ENCODE measurements at places on chromosomes 5 and 9. TPM values are rescaled to one million over a fixed set of nuclear protein-coding genes. Genes with fewer than 3 reads are reported as not detected.

LMNB1 gene
- 53.6 TPM for total RNA-seq

GRCh38 chr5:81265101-81265500 lies 32.0 kb downstream of the CKMT2 start:
- H3K27me3 ChIP-seq, result no peaks in the 10 kb centered on the region
- no peaks in the 10 kb centered on the region for H3K36me3 ChIP-seq
- peak; percentile 66 for DNase-seq
- no peak overlapping the region for H3K27ac ChIP-seq
- no peak overlapping the region for H3K4me3 ChIP-seq
- H3K4me1 ChIP-seq, result peaks cover 8% of the 10 kb centered on the region

OTP gene
- total RNA-seq, result not detected

OMD gene
- total RNA-seq, result not detected

- H3K27ac ChIP-seq, result peak overlapping the region; percentile 27
- peak; percentile 99 for DNase-seq
- H3K4me3 ChIP-seq, result no peak overlapping the region
- H3K36me3 ChIP-seq, result no peaks in the 10 kb centered on the region
- 0 out of 2 replicates have a peak, but pooled peaks cover 2% of the 10 kb centered on the region for H3K27me3 ChIP-seq
Observed at GRCh38 chr5:133240425-133241091, 188.7 kb downstream of the HSPA4 start.

GRCh38 chr5:44987026-44987425 lies 178.3 kb downstream of the MRPS30 start:
- H3K27ac ChIP-seq, result no peak overlapping the region
- no peaks in the 10 kb centered on the region for H3K27me3 ChIP-seq
- H3K4me1 ChIP-seq, result no peaks in the 10 kb centered on the region
- no peak overlapping the region for H3K4me3 ChIP-seq

GRCh38 chr9:108002371-108002956 lies 512.9 kb upstream of the KLF4 start:
- H3K4me3 ChIP-seq, result no peak overlapping the region
- H3K36me3 ChIP-seq, result no peaks in the 10 kb centered on the region
- peak; percentile 66 for DNase-seq
- peaks cover 3% of the 10 kb centered on the region for H3K27me3 ChIP-seq

GRCh38 chr5:10364186-10364689 lies 10.7 kb downstream of the MARCHF6 start:
- no peak overlapping the region for H3K4me3 ChIP-seq
- H3K36me3 ChIP-seq, result peaks cover 3% of the 10 kb centered on the region
- H3K27me3 ChIP-seq, result no peaks in the 10 kb centered on the region
- peaks cover 8% of the 10 kb centered on the region for H3K4me1 ChIP-seq

DNA sequence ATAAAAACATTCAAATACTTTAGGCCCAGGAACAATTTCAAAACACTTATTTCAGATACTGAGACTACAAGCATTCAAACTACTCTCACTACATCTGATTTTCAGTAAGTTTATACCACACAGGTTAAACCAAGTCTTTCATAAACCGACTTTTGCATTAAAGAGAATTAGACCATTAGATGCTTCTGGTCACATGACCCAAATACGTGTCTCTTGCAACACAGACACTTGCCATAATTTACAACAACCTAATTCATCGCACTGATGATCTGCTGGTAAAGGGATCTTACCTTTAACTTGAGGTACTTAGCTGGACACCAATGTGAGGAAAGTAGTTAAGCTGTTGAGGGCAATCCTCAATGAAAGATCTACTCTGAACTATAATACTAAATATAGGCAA lies 3.2 kb downstream of the HNRNPH1 start:
- peaks cover 51% of the 10 kb centered on the region for H3K36me3 ChIP-seq
- H3K27ac ChIP-seq, result no peak overlapping the region

DNA sequence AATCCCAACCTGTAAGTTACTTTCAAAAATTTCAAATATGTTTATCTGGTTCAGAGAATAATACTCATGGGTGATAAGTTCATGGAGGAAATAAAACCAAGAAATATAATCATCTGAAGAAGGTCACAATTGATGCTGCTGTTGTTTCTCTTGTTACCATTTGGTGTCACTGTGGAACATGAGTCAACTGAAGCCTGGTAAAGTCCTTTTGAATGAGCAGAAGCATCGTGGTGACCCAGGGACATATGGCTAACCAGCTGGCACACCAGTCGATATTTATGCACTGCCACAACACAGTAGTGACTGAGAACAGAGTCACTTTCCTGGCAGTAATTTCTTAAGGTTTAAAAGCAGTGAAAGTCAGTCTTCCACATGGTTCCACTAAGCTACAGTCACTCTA lies 612.9 kb upstream of the TLE4 start:
- DNase-seq, result no peak
- H3K4me3 ChIP-seq, result no peak overlapping the region
- H3K36me3 ChIP-seq, result no peaks in the 10 kb centered on the region
- H3K27ac ChIP-seq, result no peak overlapping the region

- no peak overlapping the region for H3K4me3 ChIP-seq
- no peaks in the 10 kb centered on the region for H3K36me3 ChIP-seq
- H3K27ac ChIP-seq, result no peak overlapping the region
- H3K27me3 ChIP-seq, result no peaks in the 10 kb centered on the region
Observed at GRCh38 chr9:615756-616155, 225.7 kb upstream of the DMRT1 start.

FCN1 gene
- not detected for total RNA-seq

GRCh38 chr5:126020770-126021169 lies 402.4 kb upstream of the GRAMD2B start:
- DNase-seq, result no peak
- H3K36me3 ChIP-seq, result no peaks in the 10 kb centered on the region
- no peaks in the 10 kb centered on the region for H3K4me1 ChIP-seq
- no peaks in the 10 kb centered on the region for H3K27me3 ChIP-seq

DNA sequence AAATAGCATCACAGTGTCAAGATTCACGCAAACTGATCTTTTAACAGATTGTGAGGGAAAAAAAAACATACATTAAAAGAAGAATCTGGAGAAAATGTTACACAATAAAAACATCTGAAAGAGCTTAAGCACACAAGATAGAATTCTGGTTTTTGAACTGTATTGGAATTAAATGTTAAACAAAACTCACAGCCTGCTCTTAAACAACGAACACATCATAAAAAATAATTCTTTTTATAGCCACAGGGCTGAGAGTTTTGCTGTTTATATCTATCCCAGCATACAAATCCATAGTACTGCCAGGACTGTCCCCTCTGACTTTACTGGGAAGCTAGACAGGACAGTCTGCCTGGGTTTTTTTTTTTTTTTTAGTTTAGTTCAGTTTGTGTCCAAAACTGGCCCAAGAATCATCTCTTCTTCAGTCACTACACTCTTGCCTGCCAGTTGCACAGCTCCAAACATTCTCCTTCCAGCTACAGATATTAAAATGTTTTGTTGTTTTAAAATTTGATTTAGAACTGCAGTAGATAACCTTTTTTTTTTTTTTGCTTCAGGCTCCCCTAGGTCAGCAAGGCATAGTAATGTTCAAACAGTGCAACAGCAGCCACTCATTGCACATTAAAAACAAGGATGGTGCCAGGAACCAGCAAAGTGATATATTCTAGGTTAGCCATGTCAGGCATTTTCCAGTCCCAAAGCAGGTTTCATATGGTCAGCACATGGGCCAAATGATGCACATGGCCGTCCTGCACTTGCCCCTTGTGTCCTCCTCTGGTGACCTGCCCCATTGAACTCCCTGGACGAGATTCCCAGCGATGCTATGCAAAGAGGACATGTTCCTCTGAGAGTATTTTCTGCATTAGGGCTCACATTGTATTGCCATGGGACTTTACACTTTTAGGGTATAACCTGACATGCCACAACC lies 173.6 kb downstream of the ARL15 start:
- no peak for DNase-seq
- no peaks in the 10 kb centered on the region for H3K36me3 ChIP-seq
- H3K4me3 ChIP-seq, result no peak overlapping the region
- no peak overlapping the region for H3K27ac ChIP-seq

PCDHA7 gene
- total RNA-seq, result under 0.01 TPM

DNA sequence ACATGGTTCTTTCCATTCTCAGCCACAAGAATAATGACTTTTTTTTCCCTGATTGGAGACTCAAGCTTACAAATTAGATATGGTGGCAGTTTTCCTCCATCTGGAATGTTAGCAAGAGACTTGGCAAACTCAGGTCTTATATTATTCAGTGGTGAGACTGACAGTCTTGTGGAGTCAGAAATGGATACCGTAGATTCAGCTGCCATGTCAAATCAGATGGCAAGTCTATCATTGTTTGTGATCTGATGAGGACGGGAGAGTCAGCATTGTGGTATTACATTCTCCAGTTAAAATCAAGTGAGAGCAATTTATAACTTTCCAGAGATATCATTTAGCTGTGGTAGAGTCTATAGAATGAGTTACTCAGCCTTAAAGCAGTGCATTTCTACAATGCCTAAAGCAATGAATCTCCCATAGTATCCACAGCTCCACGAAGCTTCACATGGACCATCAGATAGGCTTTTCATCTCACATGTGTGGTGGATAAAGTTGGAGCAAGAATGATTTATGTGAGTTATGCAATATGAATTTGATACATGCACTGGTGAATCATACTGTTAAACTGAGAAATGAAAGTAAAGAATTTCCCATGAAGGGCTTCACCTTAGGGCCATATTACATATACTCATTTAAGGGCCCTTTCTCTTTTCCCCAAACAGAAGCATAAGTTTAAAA lies 430.6 kb downstream of the ZNF608 start:
- no peaks in the 10 kb centered on the region for H3K36me3 ChIP-seq
- H3K4me3 ChIP-seq, result no peak overlapping the region
- no peak overlapping the region for H3K27ac ChIP-seq
- peak; percentile 66 for DNase-seq
- no peaks in the 10 kb centered on the region for H3K27me3 ChIP-seq

MAMDC2 gene
- 5.6 TPM for total RNA-seq

DNA sequence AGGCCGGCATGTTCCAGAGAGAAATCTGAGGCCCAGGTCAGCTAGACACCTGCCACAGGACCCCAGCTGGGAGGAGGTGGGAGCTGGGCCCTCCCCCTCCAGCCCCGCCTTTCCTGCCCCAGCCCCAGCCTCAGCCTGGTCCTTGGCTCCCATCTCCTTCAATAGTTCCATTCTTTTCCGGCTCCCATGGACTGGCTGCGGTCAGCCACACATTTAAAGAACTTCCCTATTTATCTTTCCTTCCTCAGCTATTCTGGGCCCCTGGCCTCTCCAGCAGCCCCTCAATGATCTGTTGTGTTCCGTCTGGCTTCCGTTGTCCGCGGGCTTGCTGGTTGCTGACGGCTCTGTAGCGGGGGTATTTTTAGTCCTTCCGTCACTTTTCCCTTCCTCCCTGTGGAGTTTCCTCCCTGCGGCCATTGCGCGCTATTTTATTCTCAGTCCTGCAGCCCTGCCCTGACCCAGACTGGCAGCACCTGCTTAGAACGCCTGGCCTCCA lies 73.8 kb downstream of the AMBP start:
- no peaks in the 10 kb centered on the region for H3K27me3 ChIP-seq
- H3K4me3 ChIP-seq, result no peak overlapping the region

- H3K4me1 ChIP-seq, result no peaks in the 10 kb centered on the region
- no peak for DNase-seq
- peaks cover 4% of the 10 kb centered on the region for H3K36me3 ChIP-seq
- H3K27me3 ChIP-seq, result no peaks in the 10 kb centered on the region
- H3K27ac ChIP-seq, result no peak overlapping the region
Observed at GRCh38 chr5:73844165-73844564, 218.2 kb downstream of the ARHGEF28 start.

GRCh38 chr9:135583688-135584011 lies 22.1 kb downstream of the PAEP start:
- H3K4me3 ChIP-seq, result no peak overlapping the region
- no peak for DNase-seq
- H3K27me3 ChIP-seq, result no peaks in the 10 kb centered on the region
- H3K4me1 ChIP-seq, result no peaks in the 10 kb centered on the region
- no peaks in the 10 kb centered on the region for H3K36me3 ChIP-seq
- no peak overlapping the region for H3K27ac ChIP-seq

ZFP2 gene
- 0.56 TPM for total RNA-seq

DNA sequence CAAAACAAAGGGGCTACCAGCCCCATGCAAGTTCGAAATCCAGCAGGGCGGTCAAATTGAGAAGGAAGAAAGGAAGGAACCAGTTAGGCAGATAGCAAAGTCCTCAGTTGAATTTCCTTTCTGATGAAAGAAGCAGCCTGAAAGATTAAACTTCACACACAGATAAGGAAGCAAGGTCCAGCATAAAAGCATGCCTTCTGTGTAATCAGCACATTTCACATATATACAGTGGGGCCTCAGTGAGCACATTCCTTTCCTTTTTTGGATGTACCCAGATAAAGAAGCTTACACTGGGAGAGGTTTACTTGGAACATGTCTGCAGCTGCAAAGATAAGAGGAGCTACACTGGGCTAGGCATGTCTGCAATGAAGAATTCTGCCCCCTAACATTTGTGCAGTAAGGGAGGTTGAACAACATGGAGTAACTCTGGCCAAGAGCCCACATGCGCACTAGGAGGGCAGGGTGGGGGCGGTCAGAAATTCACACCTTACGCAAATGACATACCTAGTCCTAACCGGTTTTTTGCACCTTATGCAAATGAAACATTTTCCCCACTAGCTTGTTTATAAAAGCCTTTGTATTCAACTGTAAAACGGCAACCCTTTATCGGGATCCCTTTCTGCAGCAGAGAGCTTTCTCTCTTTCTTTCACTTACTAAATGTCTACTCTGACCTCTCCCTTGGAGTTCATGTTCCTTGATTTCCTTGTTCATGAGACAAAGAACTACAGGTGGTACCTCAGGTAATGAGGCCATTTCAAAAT lies 149.7 kb upstream of the FBXL17 start:
- H3K4me1 ChIP-seq, result peaks cover 18% of the 10 kb centered on the region
- peak overlapping the region; percentile 96 for H3K27ac ChIP-seq
- H3K4me3 ChIP-seq, result no peak overlapping the region
- H3K36me3 ChIP-seq, result no peaks in the 10 kb centered on the region

GRCh38 chr5:155021842-155022241 lies 8.3 kb downstream of the KIF4B start:
- H3K27me3 ChIP-seq, result no peaks in the 10 kb centered on the region
- H3K36me3 ChIP-seq, result no peaks in the 10 kb centered on the region
- no peak overlapping the region for H3K4me3 ChIP-seq
- H3K4me1 ChIP-seq, result no peaks in the 10 kb centered on the region
- DNase-seq, result no peak
- H3K27ac ChIP-seq, result no peak overlapping the region

ADCY2 gene
- not detected for total RNA-seq
